ENCODE measurements at places on chromosomes 5 and 9. TPM values are rescaled to one million over a fixed set of nuclear protein-coding genes. Genes with fewer than 3 reads are reported as not detected.

DNA sequence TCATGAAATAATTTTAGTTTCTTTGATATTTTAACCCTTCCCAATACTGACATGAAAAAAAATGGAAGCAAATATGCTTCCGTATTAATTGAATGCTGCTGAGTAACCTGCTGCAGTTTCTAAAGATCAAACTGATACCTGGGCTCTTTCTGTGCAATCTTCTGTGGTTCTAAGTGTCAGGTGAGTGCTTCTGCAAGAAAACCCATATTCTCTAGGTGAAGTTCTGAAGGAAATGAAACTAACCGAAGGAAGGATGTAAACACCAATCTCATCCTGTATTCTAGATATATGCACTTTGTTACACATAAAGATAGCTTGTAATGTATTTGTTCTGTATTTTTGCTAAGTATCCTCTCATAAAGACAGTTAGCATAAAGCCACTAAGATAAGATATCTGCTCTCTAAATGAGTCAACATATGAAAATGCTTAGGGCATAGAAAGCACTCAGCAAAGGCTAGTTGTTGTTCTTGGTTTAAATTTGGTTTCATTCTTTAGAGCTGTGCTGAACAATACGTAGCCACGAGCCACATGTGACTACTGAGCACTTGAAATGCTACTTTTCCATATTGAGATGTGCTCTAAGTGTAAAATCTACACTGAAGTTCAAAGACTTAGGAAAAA, 52.0 kb downstream of the ITGA2 start:
- peak; percentile 64 for DNase-seq

DNA sequence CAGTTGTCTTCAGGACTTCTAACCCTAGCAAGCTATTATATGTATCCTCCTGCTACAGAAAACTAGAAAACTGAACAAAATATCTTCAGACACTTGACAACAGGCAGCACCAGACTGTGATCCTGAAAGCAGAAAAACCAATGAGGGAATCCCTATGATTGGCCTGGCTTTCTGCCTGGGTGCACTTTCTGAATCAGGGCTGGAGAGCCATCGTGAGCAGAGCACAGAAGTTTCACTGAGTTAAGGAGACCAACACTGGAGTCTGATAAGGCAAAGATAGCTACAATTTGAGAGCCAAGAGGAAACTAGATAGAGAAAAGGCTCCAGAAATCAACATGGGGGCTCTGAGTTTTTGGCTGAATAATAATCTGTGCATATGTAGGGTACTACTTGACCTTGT, 106.5 kb downstream of the FANCC start:
- DNase-seq: no peak

- DNase-seq: no peak
Measured at GRCh38 chr5:62920856-62921255, 342.2 kb downstream of the LRRC70 start.

GRCh38 chr9:131299346-131299960, 9.9 kb downstream of the PLPP7 start:
- no peak for DNase-seq

DNA sequence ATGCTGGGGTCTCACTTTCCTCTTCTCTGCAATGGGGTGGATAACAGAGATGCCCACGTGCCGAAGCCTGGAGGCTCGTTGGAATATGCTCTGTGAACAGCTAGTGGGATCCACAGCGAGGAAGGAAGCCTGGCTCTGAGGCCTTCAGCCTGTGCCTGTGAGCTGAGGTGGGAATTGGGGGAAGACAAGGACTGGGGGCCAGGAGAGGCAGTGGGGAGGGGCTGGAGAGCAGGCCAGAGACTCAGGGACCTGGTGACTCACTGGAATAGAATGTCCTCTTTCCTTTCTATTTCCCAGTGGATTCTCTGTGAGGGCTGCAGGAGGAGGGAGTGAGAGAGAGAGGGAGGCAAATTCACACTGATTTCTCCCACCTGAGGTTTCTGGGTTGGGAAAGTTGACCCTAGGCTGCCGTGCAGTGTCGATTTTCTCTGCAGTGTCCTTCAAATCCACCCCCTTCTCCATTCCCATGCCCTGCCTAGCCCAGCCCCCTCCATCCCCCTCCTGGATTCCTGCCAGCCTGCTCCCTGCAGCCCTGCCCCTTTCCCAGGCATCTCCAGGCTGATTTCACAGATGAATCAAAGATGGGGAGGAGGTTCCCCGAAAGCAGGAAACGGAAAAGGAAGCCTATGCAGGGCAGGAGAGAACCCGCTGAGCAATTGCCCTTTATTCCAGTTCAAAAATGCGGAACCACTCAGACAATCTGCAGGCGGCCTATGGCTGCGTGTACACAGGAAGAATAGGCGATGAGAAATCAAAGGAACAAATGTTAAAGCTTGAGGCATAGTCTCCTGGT, 1.4 kb upstream of the SPAAR start:
- peak; percentile 87 for DNase-seq

IDNK gene
- 5.9 TPM for polyA plus RNA-seq

- DNase-seq: no peak
Measured at GRCh38 chr5:119541716-119542115, 87.6 kb upstream of the FAM170A start.

- DNase-seq: no peak
Measured at GRCh38 chr9:123470121-123470782, 114.3 kb downstream of the CRB2 start.

DNA sequence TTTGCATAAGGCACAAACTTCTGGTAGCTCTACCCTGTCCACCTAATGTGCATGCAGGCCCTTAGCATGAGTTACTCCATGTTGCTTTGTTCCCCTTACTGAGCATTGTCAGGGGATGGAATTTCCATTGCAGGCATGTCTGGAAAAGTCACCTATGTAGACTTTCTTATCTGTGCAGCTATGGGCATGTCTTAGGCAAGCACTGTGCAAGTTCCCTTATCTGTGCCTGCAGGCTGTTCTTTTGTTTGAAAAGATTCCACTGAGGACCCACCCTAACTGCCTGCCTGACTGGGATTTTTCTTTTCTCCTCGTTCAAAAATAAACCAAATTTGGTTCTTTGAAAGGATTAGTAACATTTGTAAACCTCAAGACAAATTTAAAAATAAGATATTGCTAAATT, 587.0 kb downstream of the CDH18 start:
- DNase-seq: no peak

DNA sequence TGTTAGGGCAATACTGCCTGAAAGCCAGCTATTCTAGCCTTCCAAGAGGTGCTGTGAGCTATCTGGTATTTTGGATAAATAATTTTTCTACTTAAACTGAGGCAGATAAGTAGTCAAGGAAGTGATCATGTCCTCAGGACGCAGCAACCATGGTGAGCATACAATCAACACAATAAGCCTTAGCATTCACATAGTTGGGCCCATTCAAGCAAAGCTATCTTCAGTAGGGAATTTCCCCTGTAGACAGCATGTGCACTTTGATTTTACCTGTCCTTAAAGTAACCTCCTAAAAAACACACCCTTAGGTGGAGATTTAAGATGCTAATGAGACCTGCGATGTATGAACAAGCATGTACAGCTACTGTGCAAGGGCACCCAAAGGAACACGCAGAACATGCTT, 76.2 kb upstream of the HCN1 start:
- DNase-seq: no peak

SPINK13 gene
- polyA plus RNA-seq: not detected

DNA sequence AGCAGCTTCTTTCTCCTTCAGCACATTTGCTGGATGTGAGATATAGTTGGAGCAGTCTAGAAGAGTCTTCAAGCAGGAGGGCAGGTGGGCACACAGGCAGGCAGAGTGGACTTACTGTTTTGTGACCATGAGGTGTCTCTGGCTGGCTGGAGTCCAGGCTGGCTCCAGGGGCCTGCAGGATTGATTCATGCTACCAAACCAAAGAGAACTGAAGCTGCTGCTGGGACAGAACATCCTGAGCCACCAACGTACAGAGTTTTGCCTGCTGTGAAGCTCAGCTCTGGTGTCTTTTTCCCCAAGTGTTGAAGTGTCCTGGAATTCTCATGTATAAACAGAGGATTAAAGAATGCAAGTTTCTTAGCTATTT, 45.7 kb downstream of the CYSTM1 start:
- no peak for DNase-seq

RNF183 gene
- not detected for polyA plus RNA-seq

- DNase-seq: no peak
Measured at GRCh38 chr5:14438195-14438606, 143.4 kb upstream of the OTULINL start.

MUSK gene
- polyA plus RNA-seq: not detected

GRCh38 chr9:13446286-13446937, 166.9 kb upstream of the MPDZ start:
- no peak for DNase-seq

- DNase-seq: peak; percentile 95
Measured at GRCh38 chr5:159928122-159928909, 12.0 kb downstream of the ADRA1B start.

GRCh38 chr5:171629628-171630349, 155.8 kb upstream of the SMIM23 start:
- peak; percentile 72 for DNase-seq

DNA sequence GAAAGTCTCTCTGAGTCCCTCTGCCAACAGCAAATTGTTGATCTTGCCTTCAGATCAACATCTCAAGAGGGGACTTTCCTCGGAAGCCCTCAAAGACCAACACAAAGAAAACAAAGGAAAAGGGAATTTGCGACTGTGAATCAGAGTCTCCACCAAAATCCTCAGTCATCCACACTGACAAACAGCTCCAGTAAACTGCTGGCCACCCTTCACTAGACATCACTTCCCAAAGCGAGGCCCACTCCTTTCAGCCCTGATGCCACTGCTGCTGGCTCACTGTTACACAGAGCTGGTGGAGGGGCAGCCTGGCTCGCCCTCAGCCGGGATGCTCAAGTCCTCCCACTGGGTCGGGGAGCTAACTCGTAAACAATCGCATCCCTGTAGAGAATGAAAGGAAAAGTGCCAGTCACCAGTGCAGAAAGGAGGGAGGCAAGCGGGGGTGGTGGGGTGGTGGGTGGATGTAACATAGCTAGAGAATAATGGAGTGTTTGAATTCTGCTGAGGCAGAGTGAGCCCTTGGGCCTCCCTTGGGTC, 1.3 kb downstream of the FGF1 start:
- DNase-seq: no peak

DNA sequence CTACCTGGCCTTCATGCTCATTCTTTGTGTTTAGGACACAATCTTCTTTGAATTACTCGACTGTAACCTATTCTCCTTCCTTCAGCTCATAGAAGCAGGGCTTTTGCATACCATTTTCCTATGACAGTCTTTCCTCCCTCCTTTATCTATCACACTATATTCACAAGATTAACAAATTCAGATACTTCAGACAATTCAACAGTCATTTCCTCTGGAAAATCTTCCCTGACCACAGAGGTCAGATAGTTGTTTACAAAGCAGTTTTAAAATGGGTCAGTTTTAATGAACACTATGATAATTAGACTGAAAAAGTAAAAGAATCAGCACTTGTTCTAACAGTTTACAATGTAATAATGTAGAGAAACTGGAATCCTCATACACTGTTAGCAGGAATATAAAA, 4.3 kb downstream of the CAAP1 start:
- no peak for DNase-seq

DNA sequence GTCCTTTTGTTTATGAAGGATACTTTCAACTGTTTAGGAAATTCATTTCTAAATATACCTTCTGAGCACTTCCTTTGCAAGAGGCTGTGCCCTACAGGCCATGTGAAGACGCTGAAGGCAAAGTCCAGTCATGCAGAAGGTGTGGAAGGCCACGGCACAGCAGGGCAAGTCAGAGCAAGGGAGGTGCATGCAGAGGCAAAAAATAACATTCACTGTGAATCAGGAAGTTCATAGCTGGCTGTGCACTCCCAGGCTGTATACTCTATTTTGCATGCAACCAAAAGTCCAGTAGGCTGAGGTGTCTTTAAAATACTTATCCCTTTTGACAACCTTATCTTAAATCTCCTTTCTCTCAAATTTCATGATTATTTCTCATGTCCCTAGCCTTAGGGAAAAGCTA, 50.3 kb downstream of the GNAQ start:
- DNase-seq: peak; percentile 73

- no peak for DNase-seq
Measured at GRCh38 chr5:90994796-90995195, 388.3 kb downstream of the ARRDC3 start.

DNA sequence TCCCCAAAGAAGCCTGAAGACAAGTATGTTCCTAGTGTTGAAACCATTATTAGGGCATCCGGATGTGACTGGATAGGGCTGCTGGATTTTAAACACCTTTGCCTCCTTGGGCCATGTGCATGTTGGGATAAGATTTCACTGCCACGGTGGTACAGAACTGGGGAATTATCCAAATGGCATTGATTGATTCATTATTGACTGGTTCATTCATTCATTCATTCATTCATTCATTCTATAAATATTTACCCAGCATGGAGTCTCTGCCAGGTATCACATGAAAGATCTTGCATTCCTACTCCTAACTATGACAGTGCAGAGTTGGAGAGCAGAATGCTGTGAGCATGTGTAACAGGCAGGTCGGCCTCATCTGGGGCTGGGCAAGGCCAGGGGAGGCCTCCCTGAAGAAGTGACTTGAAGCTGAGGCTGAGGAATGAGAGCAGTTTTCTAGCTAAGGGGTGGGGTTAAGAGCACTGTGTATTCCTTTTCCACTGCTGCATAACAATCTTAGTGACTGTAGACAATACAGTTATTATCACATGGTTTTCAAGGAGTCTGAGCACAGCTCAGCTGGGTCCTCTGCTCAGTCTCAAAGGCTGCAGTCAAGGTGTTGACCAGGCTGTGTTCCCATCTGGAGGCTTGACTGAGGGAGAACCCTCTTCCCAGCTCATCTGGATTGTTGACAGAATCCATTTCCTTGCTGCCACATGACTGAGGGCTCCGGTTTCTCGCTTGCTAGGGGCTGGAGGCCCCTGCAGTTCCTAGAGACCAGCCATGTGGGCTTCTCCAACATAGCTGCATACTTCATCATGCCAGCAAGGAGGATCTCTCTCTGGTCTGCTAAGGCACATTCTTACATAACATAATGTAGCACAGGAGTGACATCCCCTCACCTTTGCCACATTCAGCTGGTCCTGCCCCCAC, 35.7 kb downstream of the AK8 start:
- DNase-seq: no peak

FCN1 gene
- polyA plus RNA-seq: not detected

GRCh38 chr9:71183251-71183650, 61.8 kb upstream of the TRPM3 start:
- DNase-seq: no peak

GRCh38 chr9:91837981-91838731, 111.9 kb downstream of the ROR2 start:
- peak; percentile 46 for DNase-seq

DNA sequence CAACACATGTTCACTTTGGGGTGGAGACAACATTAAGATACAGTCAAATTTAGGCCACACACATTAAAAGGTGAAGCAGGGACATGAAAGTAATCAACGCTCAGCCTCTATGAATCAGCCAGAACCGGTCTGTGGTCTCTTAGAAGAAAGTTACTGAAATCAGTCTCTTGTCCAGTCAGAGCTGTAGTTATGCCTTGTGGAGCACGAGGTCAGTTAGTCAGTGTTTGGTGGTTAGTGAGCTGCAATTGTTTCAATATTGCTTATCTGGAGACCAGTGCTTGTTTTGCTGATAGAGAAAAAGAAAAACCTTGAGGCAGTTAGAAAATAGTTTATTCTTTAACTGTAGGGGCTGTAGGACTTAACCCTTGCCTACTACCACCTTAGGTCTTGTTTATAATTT, 157.8 kb upstream of the RASEF start:
- DNase-seq: peak; percentile 84

STK32A gene
- 1.3 TPM for polyA plus RNA-seq
